M059J (cell line): ENCODE measurements at places on chromosomes 12 and 14. TPM values are rescaled to one million over a fixed set of nuclear protein-coding genes. Genes with fewer than 3 reads are reported as not detected.
A peak's percentile ranks its signal among the peaks of the same experiment; 100 is the strongest.

DNA sequence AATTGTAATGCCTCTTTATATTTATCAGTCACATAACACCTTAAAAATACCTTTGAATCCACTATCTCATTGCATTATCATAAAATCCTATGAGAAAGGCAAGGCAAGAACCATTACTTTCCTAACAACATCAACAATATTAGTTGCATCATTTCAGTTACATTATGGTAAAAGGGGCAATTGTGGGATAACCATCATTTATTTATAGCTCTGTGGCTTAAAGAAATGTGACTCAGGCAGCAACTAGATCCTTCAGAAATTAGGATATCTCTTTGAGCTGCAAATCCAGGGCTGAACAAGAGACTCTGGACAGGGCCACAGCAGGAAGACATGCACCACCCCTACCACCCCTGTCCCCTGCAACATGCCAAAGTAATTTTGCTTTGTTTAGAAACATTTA lies 36.4 kb downstream of the EPS8 start:
- DNase-seq, result peak; percentile 47

DNA sequence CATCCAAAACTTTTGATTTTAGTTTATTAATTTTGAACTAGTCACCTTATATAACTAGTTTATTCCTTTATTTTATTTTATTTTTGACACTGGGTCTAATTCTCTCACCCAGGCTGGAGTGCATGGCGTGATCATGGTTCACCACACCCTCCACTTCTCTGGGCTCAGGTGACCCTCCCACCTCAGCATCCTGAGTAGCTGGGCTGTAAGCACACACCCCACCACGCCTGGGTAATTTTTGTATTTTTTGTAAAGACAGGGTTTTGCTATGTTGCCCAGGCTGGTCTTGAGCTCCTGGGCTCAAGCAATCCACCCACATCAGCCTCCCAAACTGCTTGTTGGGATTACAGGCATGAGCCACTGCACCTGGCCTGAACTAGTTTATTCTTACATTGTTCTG lies 17.3 kb downstream of the PCNX1 start:
- no peak for DNase-seq

DNA sequence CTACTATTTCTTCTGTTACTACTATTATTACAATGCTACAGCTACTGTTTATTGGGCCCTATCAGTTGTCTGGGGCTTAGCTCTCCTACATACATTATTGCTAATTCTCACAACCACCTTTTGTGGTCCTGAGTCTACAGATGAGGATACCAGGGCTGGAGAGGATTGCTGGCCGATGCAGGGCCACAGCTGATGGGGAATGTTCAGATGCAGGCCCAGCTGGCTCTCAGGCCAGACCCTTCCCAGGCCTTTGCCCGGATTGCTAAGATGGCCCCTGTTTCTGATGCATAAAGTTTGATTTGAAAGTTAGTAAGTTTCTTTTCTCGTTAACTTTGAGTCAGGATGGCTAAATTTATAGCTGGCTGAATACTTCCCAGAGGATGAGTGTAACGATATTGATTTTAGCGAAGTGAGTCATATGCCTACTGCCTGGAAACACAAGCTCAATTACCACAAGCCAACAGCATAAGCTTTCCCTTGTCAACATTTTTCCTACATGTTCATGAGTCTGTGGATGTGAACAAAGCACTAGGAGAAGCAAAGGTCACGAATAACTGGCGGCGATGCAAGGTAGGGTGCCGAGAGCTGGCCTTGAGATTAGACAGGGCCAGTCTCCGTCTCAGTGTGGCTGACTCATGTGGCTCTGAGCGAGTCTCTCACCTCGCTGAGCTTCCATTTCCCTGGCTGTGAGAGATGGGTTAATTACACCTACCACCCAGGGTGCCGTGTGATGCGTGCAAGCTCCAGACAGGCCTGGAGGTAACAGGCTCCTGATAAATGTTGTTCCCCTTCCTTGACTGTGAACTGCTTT lies 111.0 kb downstream of the BEGAIN start:
- DNase-seq, result peak; percentile 99

GRCh38 chr12:39372929-39373328 lies 70.0 kb downstream of the KIF21A start:
- peak; percentile 16 for DNase-seq

DNA sequence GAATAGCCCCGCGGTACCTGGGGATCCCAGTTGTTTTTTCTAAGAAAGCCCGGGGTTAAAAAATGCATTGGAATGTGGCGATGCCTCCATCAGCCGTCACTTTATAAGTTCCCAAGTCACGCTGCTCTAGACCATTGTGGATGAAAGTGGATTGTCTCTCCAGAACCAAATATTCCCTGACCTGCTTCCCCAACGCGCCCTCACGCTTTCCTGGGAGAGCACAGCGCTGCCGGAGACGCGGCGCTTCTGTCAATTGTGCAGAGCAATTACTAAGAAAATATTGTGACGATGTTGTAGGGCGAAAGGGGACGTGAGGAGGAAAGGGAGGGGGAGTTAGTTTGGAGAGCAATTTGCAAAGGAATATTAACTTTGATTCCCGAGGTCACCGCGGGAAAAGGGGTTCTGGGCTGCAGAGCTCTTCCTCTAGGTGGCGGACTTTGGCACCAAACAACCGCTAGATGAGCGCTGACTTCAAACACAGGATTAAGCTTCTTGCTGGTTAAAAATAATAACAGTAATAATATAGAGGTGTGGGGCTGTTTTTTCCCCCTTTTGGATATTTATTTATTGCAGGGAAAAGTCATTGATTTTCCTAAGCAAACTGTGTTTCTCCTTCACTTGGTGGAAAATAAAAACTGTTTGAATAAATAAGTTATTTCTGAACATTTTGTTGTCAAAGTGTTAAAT lies 9.6 kb upstream of the FOXG1 start:
- DNase-seq, result peak; percentile 84

DNA sequence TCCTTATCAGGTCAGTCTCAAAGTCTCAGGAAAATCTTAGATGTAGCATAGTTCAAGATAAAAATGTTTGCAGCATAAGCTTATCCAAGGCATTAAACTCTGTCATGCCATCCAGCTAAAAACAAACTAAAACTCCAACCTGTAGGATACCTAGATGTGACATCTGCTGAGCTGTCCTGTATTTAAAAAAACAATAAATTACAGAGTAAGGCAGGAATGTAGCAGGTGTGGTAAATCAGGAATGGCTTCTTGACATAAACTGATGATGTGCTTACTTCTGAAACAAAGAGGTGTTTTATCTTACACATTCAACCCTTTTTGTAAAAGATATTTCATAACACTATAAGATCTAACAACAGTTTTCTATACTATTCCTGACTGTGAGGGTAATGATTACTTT lies 30.6 kb upstream of the DLGAP5 start:
- DNase-seq, result no peak

A2ML1 gene
- not detected in 2 replicates for total RNA-seq

KRT75 gene
- 0.02 TPM in 1 of 2 replicates, not detected in the other for total RNA-seq
